ENCODE measurements at places on chromosomes 2 and 18.

DNA sequence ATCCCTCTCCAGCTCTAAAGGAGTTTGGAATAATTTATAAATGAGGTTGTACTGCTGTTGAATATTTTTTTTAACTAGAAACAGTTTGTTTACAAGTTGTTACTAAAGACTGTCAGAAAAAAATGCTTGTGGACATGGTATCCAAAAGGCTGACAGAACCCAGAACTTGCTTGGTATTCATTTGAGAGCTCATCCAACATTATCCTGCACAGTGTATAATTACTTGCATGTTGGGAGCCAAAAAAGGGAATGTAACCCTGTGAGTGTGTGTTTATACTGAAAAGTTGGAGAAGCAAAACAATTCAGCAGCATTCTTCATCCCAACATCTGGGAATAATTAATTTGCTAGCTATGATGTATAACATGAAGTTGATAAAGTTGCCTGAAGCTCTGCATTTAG lies 42.1 kb upstream of the EHBP1 start:
- H3K4me3 ChIP-seq: no peak overlapping the region
- DNase-seq: no peak
- no peaks in the 10 kb centered on the region for H3K27me3 ChIP-seq
- no peaks in the 10 kb centered on the region for H3K36me3 ChIP-seq

- H3K4me1 ChIP-seq: no peaks in the 10 kb centered on the region
- H3K27ac ChIP-seq: no peak overlapping the region
- H3K36me3 ChIP-seq: no peaks in the 10 kb centered on the region
- no peak overlapping the region for H3K4me3 ChIP-seq
These were observed 422.4 kb downstream of the DSEL start for GRCh38 chr18:67094123-67094522.

DNA sequence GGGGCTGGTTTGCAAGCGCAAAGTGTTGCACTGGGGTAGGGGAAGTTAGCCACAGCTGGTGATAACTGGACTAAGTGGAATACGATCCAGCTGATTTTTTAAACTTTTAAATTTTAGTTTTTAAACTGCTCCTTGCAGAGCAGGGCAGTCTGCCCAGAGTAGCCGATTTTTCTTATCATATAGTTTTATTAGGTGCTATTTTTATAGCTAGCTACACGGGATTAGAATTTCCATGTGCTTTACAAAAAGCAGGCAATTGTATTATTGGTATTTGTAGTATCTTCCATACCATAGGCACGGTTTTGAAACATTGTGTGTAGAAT lies 9.6 kb downstream of the CPLX4 start:
- H3K4me1 ChIP-seq: no peaks in the 10 kb centered on the region
- DNase-seq: no peak
- H3K36me3 ChIP-seq: no peaks in the 10 kb centered on the region
- H3K4me3 ChIP-seq: peak overlapping the region; percentile 58
- H3K27me3 ChIP-seq: peaks cover 62% of the 10 kb centered on the region

DNA sequence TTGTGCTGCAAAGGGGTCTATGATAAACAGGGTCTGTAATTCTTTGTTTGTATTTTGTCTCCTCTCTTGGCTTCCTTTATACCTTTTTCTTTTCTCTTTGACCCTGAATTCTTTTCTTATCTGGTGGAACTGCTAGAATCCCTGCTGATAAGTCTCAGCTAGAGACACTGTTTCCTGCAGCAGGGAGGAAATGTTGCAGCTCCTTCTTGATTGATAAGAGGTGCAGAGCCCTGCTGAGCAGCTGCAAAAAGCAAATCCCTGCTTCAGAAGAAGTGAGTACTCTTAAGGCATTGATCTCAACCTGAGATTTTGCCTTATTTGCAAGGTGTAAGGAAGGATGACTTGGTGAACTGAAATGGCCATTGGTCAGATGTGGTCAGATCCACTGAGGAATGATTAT lies 167.8 kb downstream of the NUP35 start:
- no peak for DNase-seq
- no peak overlapping the region for H3K4me3 ChIP-seq
- H3K4me1 ChIP-seq: no peaks in the 10 kb centered on the region

DNA sequence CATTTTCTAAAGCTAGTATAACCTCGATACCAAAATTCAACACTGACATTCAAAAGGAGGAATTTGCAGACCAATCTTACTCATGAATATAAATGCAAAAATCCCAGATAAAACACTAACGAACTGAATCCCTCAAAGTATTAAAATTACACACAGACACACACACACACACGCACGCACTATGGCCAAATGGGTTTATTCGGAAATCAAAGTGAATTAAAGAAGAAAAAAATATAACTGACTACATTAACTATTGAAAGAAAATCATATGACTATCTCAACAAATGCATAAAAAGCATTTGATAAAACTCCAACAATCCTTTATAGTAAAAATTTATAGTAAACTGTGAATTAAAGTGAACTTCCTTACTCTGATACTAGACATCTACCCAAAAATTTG lies 97.9 kb upstream of the HNRNPA3 start:
- no peaks in the 10 kb centered on the region for H3K36me3 ChIP-seq
- DNase-seq: no peak
- H3K27ac ChIP-seq: no peak overlapping the region
- H3K4me3 ChIP-seq: no peak overlapping the region

DNA sequence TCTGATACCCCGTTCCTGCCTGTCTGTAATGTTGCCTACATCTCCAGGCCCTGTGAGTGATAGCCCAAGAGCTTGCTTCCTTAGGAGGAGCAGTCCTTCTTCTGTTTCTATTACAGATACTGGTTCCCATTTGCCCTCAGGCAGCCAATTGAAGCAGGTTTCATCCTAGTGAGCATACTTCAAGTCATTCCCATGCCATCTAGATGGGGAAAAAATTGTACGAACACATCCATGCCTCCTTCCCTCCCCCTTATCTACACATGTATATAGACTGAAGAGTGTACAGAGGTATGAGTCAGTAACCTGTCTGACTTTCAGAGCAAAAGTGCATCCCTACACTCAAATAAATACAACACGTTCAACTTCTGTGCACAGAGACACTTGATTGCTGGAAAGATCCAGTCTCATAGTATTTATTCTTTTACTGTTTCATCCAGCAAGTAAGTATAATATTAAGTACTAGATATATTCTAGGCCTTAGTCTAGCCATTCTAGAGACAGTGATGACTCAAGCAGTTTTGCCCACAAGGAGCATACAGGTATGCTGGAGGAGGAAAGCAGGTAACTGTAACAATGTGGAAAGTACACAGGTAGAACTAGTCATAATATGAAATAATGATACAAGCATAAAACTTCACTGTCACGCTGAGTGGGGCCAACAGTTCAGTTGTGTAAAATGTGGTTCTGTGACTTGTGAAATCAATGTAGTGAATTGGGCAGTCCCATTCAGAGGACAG lies 153.4 kb downstream of the MGAT5 start:
- H3K36me3 ChIP-seq: peaks cover 57% of the 10 kb centered on the region
- no peaks in the 10 kb centered on the region for H3K27me3 ChIP-seq
- DNase-seq: no peak
- H3K4me3 ChIP-seq: no peak overlapping the region
- peak overlapping the region; percentile 61 for H3K27ac ChIP-seq
- peaks cover 60% of the 10 kb centered on the region for H3K4me1 ChIP-seq

DNA sequence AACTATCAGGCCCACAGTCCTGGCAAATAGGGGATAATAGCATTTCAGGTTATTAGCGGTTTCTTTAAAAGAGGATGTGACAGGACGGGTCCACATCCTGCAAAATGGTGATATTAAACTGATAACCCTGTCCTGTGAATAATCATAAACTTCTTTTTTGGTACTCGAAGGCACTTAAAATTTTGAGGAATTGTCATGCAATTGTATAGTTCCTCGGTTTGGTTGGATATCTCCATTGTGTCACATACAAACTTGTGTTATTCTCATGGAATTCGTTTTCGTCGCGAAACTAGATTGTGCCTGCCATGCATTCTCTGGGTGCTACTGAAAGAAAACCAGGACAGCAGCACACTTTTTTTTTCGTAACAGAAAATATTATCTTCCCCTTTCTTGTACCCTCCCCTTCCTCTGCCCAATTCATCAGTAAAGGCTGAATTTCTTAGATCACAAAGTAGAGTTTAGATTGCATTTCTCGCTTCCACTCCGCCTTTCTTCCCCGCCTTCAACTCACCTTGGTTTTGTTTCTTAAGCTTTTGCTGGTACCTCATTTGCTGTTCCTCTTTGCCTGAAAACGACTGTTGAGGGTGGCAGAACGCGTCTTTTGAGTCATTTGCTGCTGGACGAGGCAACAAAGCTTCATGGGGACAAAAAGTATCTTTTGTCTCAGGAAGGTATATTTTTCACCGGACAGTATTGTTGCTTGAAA lies 1.3 kb downstream of the CERS6 start:
- H3K27me3 ChIP-seq: no peaks in the 10 kb centered on the region
- peaks cover 20% of the 10 kb centered on the region for H3K36me3 ChIP-seq
- no peak for DNase-seq
- peaks cover 49% of the 10 kb centered on the region for H3K4me1 ChIP-seq

GRCh38 chr18:78080081-78080480 lies 830.4 kb downstream of the GALR1 start:
- H3K4me1 ChIP-seq: no peaks in the 10 kb centered on the region
- no peak overlapping the region for H3K27ac ChIP-seq
- H3K4me3 ChIP-seq: no peak overlapping the region
- no peaks in the 10 kb centered on the region for H3K36me3 ChIP-seq
- H3K27me3 ChIP-seq: no peaks in the 10 kb centered on the region
- no peak for DNase-seq

DNA sequence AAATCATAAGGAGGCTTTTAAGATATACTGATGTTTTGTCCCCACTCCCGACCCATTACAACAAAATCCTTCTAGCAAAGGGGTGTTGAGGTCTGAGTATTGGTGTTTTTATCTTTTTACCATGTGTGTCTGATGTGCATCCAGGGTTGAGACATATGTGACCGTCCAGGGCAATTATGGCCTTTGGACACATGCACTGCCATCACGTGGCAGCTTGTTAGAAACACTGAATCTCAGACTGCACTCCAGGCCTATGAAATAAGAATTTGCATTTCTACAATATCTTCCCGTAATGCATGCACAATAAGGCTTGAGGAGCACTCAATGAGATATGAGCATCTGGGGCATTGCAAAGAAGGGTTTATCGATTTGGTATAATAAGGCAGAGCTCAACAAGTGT lies 235.1 kb upstream of the ZNF804A start:
- H3K27me3 ChIP-seq: no peaks in the 10 kb centered on the region
- no peak for DNase-seq
- no peaks in the 10 kb centered on the region for H3K4me1 ChIP-seq
- no peak overlapping the region for H3K27ac ChIP-seq
- H3K36me3 ChIP-seq: no peaks in the 10 kb centered on the region
- H3K4me3 ChIP-seq: no peak overlapping the region

DNA sequence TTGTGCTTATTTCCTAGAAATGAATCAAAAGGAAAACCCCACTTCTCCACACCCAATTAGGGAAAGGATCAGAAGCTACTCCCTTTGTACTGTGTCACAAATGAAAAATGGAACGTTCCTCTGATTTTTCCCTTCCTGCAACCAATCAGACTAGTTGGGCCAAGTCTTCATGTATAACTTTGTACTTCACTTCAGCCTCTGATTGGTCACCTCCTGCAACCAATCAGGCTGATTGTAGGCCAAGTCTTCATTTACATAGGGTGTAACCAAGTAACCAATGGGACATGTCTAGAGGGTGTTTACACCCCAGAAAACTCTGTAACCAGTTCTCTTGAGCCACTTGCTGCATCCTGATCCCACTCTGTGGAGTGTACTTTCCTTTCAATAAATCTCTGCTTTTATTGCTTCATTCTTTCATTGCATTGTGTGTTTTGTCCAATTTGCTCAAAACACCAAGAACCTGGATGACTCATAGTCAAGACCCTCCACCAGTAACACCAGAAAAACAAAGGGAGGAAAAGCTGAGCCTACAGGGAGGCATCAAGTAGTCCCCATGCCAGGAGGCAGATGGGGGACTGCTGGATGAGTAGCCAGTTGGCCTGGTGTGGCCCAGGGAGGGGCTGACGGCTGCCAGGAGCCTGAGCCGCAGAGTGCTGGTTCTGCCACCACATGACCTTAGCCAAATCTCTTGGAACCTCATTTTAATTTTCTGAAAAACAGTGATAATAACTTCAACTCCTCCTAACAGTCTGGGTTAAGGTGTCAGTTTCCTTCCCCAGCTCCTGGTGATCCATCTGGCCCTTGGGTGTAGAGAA lies 46.1 kb downstream of the SOWAHC start:
- H3K4me3 ChIP-seq: no peak overlapping the region
- no peak overlapping the region for H3K27ac ChIP-seq
- H3K36me3 ChIP-seq: no peaks in the 10 kb centered on the region

GRCh38 chr2:170885130-170885791 lies 43.8 kb upstream of the GORASP2 start:
- DNase-seq: no peak
- no peak overlapping the region for H3K27ac ChIP-seq
- H3K27me3 ChIP-seq: peaks cover 14% of the 10 kb centered on the region
- no peak overlapping the region for H3K4me3 ChIP-seq
- H3K4me1 ChIP-seq: no peaks in the 10 kb centered on the region

GRCh38 chr18:41449612-41450011 lies 505.4 kb upstream of the PIK3C3 start:
- no peaks in the 10 kb centered on the region for H3K27me3 ChIP-seq
- H3K4me3 ChIP-seq: no peak overlapping the region

Data from activated T-cell treated with anti-CD3 and anti-CD28 coated beads, Interleukin-2, amount 50 U/mL, for 24 hours (primary cell).